Endothelial cell of umbilical vein (primary cell): ENCODE measurements at places on chromosomes 12 and 14. TPM values are rescaled to one million over a fixed set of nuclear protein-coding genes. Genes with fewer than 3 reads are reported as not detected.

- no peak overlapping the region for H3K4me3 ChIP-seq
- H3K27ac ChIP-seq = no peak overlapping the region
- no peak for DNase-seq
Measured at GRCh38 chr14:44778604-44779003, 183.1 kb downstream of the KLHL28 start.

DNA sequence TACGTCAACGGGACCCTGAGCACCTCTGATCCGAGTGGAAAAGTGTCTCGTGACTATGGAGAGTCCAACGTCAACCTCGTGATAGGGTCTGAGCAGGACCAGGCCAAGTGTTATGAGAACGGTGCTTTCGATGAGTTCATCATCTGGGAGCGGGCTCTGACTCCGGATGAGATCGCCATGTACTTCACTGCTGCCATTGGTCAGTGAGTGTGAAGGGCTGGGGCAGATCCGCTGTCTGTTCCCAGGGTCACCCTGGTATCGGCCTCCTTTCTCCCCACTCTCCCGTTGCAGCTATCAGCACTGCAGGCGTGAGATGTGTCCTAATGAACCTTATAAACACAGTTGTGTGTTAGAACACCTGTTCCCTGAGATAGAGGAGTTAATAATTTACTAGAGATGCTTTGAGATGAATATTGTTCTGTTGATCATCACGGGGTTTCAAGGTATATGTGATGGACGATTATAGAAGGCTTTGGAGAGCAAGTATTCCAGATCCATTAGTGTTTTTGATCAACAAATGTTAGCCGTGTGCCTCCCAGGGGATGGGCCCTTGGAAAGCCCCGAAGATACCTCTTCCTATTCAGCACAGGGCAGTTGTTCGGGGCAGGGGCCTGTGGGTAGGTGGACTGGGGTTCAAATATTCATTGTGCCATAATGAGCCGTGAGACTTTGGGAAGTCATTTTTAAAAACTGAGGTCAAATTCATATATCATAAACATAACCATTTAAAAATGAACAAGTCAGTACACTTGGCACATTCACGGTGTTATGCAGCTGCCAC lies 33.6 kb downstream of the ADGRD1 start:
- DNase-seq = no peak
- no peaks in the 10 kb centered on the region for H3K4me1 ChIP-seq
- no peak overlapping the region for H3K4me3 ChIP-seq
- no peak overlapping the region for H3K27ac ChIP-seq
- no peaks in the 10 kb centered on the region for H3K27me3 ChIP-seq

GRCh38 chr14:71021347-71022011 lies 114.2 kb downstream of the PCNX1 start:
- H3K4me1 ChIP-seq = peaks cover 22% of the 10 kb centered on the region
- no peaks in the 10 kb centered on the region for H3K27me3 ChIP-seq
- peak; percentile 75 for DNase-seq
- H3K36me3 ChIP-seq = no peaks in the 10 kb centered on the region
- H3K4me3 ChIP-seq = no peak overlapping the region

GRCh38 chr14:54627540-54628363 lies 60.8 kb downstream of the SAMD4A start:
- H3K36me3 ChIP-seq = no peaks in the 10 kb centered on the region
- peak; percentile 88 for DNase-seq
- no peaks in the 10 kb centered on the region for H3K27me3 ChIP-seq
- peak overlapping the region; percentile 19 for H3K4me3 ChIP-seq

RPGRIP1 gene
- not detected in 2 replicates for total RNA-seq

DNA sequence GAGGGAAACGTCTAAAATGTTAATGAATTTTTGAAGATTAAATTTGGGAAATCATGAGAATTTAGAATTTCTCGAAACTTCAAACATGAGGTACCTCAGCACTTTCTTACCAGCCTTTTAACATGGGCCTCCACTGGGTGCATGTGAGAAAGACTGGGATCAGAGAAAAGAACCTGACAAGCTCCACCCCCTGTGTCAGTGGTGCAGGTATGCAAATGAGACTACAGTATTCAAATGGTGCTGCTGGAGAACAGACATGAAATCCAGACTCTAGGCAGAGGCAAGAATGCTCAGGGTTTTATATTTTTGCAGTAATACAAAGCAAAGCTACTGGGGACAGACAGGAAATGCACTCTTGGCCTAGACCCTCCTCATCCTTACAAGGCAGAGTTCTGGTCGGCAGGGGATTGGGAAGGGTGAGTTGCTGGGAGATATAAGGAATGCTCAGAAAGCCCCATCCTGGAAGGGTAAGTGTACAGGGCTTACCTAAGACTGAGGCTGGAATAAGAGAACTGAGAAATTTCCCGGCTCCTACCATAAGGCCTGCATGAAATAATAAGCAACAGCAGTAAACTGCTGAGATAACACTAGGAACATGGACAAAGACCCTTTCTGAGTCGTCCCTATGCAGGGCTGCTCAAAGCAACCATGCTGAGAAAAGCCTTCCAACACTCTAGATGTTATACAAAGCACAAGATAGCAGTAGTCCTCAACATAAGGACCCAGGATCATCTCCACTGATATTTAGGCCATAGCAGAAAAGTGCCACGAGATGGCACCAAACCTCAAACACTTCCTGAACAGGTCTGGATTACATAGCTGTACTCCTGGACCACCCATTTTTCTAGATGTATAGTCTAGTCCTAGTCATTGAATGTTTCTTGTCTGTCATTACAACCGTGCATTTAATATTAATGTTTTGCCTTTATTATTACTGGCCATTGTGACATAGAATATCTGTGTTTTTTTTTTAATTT lies 260.8 kb downstream of the RASSF9 start:
- H3K4me1 ChIP-seq = peaks cover 3% of the 10 kb centered on the region
- peak; percentile 80 for DNase-seq
- H3K36me3 ChIP-seq = no peaks in the 10 kb centered on the region
- no peak overlapping the region for H3K4me3 ChIP-seq

GRCh38 chr14:95700221-95700976 lies 13.5 kb downstream of the TCL1A start:
- H3K27me3 ChIP-seq = no peaks in the 10 kb centered on the region
- H3K36me3 ChIP-seq = no peaks in the 10 kb centered on the region
- DNase-seq = no peak
